ENCODE measurements at places on chromosomes 11 and 22.
A peak's percentile ranks its signal among the peaks of the same experiment; 100 is the strongest.

- DNase-seq: no peak
Measured at GRCh38 chr11:69186316-69187260, 30.9 kb downstream of the SMIM38 start.

- DNase-seq: no peak
Measured at GRCh38 chr11:36308577-36308976, 12.5 kb downstream of the PRR5L start.

DNA sequence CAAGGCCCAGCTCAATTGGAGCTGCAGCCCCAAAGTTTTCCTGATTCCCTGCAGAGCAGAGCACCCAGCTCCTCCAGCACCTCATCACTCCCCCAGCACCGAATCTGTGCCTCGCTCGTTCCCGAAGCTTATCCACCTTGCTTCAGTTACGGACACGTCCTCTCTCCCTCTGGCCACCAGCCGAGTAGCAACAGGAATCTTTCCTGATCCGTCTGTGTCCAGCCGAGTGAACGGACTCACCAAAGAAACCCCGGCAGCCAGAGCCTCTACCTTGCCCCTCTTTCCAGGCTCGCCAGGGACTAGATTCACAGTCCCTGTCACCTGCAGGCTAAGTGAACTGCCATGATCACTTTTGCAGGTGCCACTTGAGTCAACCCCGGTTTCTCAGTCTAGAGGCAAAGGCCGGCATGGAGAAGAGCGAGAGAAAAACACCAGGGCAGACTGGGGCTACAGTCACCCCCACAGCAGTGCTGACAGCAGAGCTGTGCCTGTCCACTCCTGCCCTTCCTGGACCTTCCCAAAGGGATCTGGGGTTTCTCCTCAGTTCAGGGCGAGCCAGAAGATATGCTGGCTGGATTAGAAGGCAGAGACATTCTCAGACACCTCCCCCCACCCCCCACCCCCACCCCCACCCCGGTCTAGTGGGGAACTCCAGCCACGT lies 32.3 kb downstream of the BID start:
- no peak for DNase-seq

- no peak for DNase-seq
Measured at GRCh38 chr11:92770981-92771380, 198.5 kb upstream of the MTNR1B start.

- no peak for DNase-seq
Measured at GRCh38 chr22:17578136-17578754, 14.9 kb downstream of the SLC25A18 start.

DNA sequence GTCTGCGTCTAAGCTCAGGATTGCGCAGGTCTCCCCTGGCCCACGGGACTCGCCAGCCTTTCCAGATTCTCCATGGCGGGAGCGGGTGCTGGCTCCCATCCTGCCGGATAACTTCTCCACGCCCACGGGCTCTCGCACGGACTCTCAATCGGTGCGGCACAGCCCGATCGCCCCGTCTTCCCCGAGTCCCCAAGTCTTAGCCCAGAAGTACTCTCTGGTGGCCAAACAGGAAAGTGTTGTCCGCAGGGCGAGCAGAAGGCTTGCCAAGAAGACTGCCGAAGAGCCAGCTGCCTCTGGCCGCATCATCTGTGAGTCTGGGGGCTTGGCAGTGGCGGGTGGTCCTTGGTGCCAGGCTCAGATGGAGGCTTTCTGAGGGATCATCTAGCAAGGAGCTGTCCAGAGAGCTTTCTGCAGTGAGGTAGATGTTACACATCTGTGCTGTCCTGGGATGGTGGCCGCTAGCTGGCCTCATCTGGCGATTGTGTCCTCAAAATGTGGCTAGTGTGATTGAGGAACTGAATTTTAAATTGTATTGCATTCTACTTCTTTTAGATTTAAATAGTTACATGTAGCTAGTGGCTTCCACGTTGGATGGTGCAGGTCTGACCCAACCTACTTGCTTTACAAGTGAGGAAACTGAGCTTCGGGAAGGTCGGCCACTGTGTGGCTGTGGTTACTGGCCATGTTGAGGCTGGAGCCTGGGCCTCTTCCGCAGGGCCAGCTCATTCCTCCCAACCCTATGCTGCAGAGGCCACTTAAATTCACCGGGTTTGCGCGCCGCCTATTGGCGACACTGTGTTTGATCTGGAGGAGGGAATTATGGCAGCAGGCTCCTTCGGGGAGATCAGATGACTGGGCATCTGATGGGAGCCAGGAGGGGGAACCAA lies 6.7 kb downstream of the INCENP start:
- DNase-seq: no peak

GRCh38 chr11:272195-272930 lies 5.8 kb upstream of the NLRP6 start:
- DNase-seq: no peak

DNA sequence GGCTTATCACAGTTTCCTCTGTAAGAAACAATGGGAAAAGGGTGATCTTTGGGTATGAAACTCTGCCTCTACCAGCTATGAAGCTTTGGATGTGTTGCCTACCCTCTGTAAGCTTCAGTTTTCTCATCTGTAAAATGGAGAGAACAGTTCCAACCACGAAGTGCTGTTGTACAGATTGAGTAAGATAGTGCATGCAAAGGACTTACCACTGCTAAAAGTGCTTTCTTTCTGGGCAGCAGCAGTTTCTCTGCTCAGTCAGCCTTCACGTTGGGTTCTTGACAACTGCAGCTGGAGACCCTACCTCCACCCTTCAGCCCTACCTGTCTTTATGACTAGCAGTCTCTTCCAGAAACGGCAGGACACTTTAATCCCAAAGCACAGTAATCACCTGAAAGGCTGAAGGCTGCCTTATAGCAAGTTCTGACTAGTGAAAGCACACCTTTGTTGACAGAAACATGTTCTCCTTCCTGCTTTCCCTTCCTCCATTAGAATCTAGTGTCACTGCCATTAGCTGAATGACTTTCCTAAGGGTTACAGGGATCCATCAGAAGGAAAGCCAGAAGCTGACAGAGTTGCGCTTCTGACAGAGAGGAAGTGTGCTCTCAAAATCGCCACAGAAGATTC lies 91.4 kb downstream of the RPL27A start:
- DNase-seq: no peak

DNA sequence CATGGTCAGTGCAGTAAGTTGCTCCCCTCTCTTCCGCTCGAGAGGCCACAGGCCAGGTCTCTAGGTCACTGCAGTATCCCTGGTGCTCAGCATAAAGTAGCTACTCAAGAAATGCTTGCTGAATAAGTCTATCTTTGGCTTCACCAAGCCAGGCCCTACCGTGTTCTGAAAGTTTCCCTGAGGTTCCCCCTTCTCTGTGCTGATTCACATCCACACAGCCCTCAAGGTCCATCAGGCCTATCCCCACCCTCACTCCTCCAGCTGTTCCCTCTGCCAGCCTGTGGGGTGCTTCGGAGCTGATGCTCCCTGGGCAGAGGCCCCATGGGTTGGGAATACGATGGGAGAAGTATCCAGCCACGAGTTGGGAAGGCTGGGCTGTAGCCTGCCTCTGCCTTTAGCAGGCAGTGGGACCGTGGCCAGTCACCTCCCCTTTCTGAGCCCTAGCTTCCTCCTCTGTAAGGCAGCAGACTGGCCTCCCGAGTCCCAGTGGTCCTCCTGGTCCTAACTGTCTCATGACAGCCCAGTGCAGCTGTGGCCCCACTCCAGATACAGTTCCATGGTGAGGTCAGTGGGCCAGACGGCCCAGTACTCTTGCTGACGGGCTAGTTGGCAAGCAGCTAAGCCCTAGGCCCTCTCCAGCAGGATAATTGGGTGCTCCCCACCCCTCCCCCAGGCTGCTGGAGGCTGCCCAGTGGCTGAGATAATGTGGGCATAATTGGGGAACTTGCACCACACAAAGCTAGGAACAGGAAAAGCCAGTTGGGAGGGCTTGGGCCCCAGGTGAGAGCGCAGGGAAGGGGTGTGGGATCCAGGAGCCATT lies 48.2 kb downstream of the NECTIN1 start:
- DNase-seq: no peak

DNA sequence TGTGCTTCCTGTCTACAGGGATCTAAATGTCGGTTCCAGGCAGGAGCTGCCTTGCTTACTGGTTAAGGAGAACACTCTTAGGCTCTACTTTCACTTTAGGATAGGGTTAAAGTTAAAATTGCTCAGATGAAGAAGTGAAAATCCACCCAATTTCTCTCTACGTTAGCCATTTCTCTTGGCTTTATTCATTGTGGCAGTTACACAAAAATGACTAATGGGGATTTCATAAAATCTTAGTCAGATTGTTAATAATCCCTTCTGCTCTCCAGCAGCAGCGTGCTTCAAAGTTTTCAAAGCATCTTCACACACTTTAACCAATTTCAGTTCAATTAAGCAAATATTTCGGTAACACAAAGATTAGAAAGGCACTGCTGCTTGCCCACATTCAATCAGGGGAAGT lies 58.4 kb upstream of the RCN1 start:
- no peak for DNase-seq

DNA sequence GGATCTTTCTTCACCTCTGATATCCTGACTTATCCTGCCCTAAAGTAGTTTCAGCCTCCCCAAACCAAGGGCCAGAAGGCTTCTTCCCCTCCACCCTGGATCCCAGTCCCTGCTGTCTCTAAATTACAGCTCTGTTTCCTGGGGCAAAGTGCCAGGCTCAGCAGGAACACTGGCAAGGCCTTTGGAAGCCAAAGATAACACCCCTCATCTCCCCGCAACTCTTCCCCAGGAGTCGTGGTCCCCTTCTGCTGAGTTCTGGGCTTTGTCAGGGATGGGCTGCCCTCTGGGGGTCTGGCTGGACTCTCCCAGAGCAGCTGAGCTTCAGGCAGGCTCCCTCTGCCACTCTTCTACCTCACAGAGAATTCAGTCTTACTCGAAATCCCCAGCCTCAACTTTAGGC lies 53.8 kb upstream of the AMPD3 start:
- DNase-seq: no peak

DNA sequence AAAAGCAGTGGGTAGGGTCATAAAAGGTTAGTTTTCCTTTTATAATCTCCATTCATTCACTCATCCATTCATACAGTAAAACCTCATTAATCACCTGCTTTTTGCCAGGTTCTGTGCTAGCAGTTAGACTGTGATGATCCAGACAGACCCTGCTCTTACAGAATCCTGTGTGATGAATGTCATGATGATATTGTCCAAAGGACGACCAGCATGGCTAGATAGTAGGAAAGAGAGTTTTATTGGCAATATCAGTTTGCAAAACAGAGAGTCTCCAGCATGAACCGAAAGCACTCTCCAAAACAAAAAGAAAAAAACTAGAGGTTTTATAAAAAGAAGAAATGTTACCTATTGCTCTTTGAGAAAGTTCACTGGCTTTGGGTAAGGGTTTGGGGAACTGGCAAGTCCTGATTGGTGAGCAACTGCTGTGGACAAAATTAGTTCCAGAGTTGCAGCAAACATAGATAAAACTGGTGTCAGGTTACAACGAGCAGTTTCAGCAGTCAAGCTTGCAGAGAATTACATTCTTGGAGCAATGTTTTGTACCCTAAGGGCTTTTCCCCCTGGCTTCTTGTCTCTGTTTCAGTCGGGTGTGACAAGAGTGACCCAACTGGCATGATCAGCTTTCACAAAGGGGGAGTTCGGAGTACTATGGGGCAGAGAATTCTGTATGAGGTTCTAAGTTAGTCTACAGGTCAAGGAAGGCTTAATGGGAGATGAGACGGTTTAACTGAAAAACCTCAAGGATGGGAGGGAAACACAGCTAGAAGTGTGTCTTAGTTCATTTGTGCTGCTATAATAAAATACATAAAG lies 58.3 kb downstream of the HSD17B12 start:
- peak; percentile 59 for DNase-seq

DNA sequence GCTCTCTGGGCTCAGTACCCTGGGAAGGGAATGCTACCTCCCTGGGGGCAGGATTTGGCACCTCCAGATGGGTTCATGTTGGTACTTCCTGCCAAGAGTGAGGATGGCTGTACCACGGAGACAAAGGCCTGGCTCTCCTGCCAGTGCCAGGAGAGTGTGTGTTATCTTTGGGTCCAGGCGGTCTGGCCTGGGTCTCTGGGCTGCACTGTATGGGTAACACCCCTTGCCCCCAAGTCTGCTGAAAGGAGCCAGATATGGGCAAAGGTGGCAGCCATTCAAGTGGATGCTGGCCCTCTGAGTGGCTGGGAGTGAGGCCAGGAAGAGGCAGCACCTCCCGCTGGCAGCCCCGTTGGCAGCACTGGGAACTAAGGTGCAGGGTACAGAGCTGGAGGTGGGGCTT lies 91.5 kb downstream of the NECTIN1 start:
- DNase-seq: no peak

DNA sequence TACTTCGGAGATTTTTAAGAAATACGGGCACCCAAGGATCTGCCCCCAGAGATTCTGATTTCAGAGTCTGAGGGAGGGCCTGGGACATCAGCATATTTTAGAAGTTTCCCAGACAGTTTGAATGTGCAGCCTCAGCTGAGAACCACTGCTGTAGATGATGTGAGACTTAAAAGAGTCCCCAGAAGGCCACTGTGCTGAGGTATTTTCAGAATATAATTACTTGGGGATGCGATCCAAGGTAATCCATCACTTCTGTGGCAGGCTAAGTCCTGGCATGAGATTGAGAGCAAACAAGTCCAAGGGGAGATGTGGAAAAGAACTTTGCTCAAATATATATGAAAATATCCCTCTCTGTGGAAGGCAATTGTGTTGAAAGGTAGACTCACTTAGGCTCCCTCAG lies 48.3 kb upstream of the AMOTL1 start:
- DNase-seq: no peak

- DNase-seq: no peak
Measured at GRCh38 chr11:4032097-4032496, 62.5 kb upstream of the RRM1 start.

- DNase-seq: no peak
Measured at GRCh38 chr22:46763051-46763705, 728 bp downstream of the TBC1D22A start.

DNA sequence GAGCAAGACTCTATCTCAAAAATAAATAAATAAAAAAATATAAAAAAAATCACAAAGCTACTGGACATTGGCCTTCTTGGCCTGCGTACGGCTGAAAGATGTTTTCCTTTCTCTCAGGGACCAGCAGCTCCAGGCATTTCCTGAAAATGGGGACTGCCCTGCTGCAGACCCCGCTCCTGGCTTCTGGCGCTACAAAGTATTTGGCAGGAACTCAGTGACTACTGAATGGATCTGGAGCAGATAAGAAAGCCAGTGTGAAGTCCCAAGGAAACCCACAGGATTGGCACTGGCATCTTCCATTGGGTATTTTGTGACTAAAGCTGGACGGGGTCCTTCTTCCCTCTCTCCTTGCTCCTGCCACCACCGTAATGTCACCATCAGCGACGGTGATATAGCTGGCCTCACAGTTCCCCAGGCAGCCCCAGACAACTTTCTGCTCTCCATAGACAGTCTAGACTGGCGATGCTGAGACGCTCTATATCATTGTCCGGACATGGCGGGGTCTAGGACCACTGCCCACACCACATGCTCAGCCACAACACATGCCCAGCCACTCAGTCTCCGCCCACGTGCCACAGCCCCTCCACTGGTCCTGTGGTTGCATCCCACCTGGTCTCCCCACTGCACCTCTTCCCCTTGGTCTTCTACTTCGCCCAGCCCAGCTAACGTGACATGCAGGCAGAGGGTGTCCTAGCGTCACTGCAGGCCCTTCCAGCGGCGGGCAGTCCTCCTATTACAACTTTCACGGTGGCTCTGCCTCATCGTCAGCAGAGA lies 22.7 kb upstream of the YPEL1 start:
- no peak for DNase-seq
